ENCODE measurements at places on chromosomes 3 and 15.

- DNase-seq = no peak
Observed at GRCh38 chr15:74320352-74321247, 46.8 kb downstream of the CYP11A1 start.

- DNase-seq = no peak
Observed at GRCh38 chr3:114093596-114093995, 37.1 kb downstream of the QTRT2 start.

- no peak for DNase-seq
Observed at GRCh38 chr3:89955156-89955555, 847.7 kb downstream of the EPHA3 start.

DNA sequence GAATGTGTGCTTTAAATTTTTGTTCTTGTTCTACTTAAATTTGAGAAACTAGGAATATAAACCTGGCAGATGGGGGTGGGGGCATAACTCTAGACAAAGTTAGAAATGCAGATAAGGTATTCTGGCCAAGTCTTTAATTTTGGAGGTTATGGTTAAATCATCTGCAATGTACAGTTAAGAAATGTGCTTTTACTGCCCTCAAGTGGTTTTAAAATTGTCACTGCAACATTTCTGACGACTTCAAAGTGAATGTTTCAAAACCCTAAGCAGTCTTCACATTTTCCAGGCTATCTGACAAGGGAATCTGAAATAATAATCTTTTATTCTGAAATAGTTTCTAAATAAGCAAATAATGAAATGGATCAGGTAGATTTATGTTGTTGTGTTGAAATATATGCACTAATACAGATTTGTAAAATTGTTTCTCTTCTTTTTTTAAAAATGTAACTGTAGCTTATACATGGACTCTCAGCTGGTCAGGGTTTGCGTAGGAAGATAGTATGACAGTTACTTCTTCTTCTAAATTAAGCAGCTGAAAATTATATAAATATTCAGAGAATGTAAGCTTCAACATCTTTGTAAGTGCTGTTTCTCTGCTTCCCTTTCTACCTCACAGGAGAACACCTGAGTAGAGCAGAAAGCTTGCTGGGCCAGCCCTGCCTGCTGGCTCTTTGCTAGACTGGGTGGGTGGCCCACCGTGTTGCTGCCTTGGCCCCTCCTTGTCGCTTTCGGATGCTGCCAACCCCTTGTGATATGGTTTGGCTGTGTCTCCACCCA lies 45.0 kb downstream of the SUCNR1 start:
- DNase-seq = peak; percentile 40

DNA sequence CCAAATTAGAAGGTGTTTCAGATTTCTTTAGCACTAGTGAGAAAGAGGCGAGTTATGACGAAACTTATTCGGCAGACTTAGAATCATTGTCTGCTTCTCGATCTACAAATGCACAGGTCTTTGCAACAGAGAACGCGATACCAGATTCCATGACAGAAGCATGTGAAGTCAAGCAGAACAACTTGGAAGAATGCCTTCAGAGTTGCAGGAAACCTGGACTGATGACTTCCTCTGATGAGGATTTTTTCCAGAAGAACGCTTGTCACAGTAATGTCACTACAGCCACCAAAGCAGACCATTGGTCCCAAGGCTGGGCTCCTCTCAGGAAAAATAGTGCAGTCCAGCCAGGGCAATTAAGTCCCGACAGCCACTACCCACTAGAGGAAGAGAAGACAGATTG lies 50.6 kb downstream of the CDAN1 start:
- DNase-seq = no peak

DNA sequence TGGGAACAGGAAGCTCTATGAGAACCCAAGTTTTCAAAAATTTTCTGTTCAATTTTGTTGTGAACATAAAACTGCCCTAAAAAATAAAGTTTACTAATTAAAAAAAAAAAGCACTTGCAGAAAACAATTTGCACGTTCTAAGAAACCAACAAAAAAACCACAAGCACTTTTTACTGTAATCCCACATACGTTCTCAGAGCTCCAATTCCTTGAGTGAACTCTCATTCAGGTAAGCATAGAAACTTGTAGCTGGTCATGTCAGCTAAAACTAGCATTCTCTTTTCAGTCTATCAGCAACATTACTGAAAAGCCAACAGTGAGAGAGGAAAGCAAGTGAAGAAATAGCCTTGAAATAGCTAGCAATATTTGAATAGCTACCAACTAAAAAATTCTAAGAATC lies 11.5 kb upstream of the TMF1 start:
- DNase-seq = no peak

GRCh38 chr3:65107174-65107573 lies 419.4 kb upstream of the ADAMTS9 start:
- DNase-seq = no peak

DNA sequence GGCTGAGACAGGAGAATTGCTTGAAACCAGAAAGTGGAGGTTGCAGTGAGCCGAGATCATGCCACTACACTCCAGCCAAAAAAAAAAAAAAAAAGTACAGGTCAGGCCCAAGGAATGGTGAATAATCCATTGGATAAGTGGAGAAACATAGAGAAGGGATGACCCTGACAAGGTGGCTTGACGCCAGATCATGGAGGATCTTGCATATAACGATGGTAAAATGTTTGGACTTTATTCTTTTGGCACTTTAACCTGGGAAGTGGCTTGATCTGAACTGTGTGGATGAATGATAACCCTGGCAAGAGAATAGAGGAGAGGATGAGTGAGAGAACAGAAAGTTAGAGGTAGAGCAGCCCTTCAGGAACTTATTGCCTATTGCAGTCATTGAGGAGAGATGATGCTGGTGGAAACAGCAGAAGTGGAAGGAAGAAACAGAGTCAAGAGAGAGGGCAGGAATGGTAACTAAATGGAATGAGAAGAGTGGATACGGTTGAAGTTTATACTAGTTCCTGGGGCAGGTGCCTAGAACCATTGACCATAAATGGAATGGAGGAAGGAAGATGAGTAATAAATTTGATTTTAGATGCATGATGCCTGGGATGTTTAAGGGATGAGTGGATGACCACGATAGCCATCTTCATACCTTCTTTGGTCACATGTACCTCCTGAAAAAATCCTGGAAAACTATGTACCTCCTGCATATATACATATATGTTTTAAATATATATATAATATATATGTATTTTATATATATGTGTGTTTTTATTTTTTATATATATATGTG lies 57.8 kb downstream of the BLM start:
- DNase-seq = peak; percentile 37

DNA sequence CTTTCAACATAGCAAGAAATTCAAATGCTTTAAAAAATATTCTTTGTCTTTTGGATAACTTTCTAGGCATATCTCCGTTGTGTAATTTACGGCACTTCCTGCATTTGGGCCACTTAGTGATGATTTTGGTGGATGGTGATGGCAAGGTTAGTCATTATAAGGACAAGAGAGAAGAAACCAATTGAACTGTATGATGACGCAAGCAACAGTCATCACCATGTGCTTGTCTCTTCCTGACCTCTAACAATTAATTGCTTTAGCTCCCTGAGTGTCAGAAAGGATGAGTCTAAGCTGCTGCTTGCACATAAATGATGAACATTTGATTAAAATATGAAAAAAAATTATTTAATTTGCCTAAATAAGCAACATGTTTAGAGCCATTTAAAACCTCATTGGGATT lies 11.3 kb upstream of the P2RY12 start:
- DNase-seq = no peak

- peak; percentile 23 for DNase-seq
Observed at GRCh38 chr15:99104788-99105513, at the start of gene SYNM. TSS of gene SYNM (plus strand) at chr15:99105080. CDS start at chr15:99105200, 120 bp downstream.

- DNase-seq = no peak
Observed at GRCh38 chr3:100084100-100084806, 30.0 kb downstream of the FILIP1L start.

DNA sequence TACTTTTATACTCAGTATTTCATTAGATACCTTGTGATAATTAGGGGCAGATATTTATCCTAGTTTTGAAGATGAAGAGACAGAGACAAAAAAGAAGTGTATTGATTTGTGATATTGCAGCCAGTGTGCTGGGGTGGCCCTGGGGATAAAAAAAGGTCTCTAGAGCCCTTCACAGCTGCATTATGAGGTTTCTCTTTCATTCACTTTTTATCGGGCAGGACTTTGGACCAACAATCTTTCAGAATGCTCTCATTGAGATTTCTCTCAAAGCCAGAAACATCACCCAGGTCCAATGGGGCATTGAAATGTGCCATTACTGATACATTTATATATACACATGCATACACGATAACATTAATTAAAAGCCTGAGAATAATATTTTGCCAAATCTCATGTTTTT lies 20.5 kb upstream of the SELENOT start:
- DNase-seq = no peak

GRCh38 chr3:37308247-37308646 lies 133.9 kb upstream of the LRRFIP2 start:
- no peak for DNase-seq

- no peak for DNase-seq
Observed at GRCh38 chr3:188342991-188343732, 189.2 kb downstream of the LPP start.

GRCh38 chr3:41115069-41115468 lies 84.2 kb upstream of the CTNNB1 start:
- DNase-seq = no peak

GRCh38 chr3:108093021-108093420 lies 2.2 kb upstream of the CD47 start:
- no peak for DNase-seq

DNA sequence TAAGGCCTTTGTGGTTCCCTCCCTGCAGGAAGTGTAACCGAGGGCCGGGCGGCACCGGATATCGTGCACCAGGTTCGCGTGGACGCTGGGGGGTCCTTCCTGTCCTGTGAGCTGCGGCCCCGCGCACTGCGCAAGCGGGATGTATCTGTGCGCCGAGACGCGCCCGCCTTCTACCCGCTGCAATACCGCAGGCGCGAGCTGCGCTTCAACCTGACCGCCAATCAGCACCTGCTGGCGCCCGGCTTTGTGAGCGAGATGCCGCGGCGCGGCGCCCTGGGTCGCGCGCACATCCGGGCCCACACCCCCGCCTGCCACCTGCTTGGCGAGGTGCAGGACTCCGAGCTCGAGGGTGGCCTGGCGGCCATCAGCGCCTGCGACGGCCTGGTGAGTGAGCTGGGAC lies 35.9 kb downstream of the SAXO2 start:
- DNase-seq = no peak

- no peak for DNase-seq
Observed at GRCh38 chr3:71180524-71180923, 403.0 kb downstream of the FOXP1 start.

- DNase-seq = no peak
Observed at GRCh38 chr3:124584552-124585391, 145.5 kb upstream of the UMPS start.

- DNase-seq = no peak
Observed at GRCh38 chr3:72408983-72409779, 439.1 kb downstream of the SHQ1 start.

DNA sequence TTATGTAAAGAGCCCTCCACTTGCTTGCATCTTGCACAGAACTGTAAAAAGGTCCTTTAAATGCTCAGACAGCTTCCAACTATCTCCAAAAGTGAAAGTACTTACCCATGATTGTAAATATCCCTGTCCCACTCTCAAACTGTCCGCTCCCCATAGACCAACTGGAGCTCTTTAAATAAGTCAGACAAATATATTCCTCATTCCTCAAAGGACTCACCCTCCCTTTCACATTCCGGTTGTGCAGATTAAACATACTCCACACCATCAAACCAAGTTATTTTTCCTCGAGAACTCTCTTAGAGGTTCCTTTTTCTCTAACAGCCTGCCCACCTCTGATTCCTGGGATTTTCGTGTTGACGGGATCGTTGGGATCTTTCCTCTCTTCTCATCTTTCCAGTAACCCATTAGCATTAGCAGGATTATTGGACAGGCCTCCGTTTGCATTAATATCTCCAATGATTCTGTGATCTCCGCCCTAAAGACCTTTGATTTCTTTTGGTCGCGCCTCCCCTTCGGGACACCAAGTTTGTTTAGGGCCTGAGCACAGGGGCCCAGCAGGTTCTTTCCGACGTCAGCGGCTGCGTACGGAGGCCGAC lies 763 bp downstream of the GOLGB1 start:
- DNase-seq = no peak

DNA sequence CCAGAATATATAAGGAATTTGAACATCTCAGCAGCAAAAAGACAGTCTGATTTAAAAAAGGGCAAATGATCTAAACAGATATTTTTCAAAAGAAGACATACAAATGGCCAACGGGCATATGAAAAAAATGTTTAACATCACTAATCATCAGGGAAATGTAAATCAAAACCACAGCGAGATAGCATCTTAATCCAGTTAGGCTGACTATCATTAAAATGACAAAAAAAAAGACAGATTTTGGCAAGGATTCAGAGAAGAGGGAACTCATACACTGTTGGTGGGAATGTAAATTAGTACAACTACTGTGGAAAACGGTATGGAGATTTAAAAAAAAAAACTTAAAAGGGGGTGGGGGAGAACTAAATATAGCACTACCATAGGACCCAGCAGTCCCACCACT lies 47.9 kb downstream of the RNF13 start:
- DNase-seq = no peak

DNA sequence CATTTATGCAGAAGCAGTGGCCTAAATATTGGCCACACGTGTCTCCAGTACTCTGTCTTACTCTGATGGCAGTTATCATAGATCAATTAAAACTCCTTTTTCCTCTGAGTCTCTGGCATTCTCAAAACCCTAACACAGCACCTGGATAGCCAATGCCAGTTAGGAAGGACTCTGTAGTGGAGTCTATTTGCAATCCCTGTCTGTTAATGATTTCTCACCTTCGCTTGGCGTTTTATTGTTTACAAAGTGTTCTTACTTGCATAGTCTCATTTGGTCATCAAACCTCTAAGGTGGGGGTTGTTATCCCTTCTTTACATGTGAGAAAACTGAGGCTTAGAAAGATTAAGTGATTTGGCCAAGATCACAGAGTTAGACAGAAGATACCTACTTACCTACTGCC lies 258.8 kb downstream of the IL5RA start:
- no peak for DNase-seq

DNA sequence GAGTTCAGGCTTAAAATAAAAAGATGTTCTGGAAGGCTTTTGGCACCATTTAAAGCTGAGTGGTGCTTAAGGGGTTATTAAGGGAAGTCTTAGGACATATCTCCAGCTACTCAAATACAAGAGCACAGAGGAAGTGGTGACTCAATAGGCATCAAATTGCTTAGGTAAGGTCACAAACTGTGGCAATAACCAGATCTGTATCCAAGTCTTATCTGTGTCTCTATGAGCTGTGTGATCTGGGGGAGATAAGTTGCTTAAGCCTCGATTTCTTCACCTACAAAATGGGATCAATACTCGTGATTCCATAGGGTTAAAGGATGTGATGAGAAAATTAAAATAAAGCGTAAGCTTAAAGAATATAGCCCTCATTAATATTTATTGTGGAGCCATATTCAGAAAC lies 7.6 kb downstream of the HDC start:
- no peak for DNase-seq

GRCh38 chr3:185517387-185518130 lies 18.7 kb upstream of the TMEM41A start:
- DNase-seq = no peak

- no peak for DNase-seq
Observed at GRCh38 chr3:15528854-15529537, 7.5 kb upstream of the COLQ start.

- no peak for DNase-seq
Observed at GRCh38 chr3:115211810-115212492, 64.9 kb upstream of the ZBTB20 start.

GRCh38 chr3:15360788-15361493 lies 28.6 kb upstream of the SH3BP5 start:
- peak; percentile 71 for DNase-seq

Measured in fibroblast of skin of left biceps (primary cell).